Left ventricle myocardium superior (tissue), 1 donor: ENCODE measurements at places on chromosomes 16 and 17. TPM values are rescaled to one million over a fixed set of nuclear protein-coding genes. Genes with fewer than 3 reads are reported as not detected.

RGS9 gene
- total RNA-seq, result 2.0 TPM

SLC13A5 gene
- total RNA-seq, result not detected

NXN gene
- total RNA-seq, result 18.9 TPM

NPB gene
- 0.69 TPM for total RNA-seq

AOC3 gene
- total RNA-seq, result 6.1 TPM

DNA sequence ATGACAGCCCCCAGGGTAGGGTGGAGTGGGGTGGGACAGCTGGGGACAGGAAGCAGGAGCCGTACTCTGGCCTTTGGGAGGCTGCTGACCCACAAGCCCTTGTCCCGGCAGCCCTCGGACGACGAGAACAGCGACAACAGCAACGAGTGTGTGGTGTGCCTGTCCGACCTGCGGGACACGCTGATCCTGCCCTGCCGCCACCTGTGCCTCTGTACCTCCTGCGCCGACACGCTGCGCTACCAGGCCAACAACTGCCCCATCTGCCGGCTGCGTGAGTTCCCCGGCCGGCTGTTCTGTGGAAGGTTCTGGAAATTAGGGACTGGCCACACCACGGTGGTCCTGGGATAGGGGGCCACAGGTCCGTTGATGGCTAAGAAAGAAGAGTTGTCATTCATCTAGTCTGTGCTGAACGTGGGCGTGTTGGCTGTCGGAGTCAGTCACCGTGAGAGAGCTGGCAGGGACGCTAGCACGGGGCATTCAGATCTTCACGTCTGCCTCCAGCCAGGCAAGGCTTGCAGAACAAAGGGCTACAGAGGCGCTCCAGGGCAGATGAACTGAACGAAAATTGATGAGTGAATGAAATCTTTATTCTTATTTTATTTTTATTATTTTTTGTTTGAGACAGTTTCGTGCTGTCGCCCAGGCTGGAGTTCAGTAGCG is 19.8 kb upstream of the NUDT16L1 start:
- DNase-seq, result peak; percentile 19

DNA sequence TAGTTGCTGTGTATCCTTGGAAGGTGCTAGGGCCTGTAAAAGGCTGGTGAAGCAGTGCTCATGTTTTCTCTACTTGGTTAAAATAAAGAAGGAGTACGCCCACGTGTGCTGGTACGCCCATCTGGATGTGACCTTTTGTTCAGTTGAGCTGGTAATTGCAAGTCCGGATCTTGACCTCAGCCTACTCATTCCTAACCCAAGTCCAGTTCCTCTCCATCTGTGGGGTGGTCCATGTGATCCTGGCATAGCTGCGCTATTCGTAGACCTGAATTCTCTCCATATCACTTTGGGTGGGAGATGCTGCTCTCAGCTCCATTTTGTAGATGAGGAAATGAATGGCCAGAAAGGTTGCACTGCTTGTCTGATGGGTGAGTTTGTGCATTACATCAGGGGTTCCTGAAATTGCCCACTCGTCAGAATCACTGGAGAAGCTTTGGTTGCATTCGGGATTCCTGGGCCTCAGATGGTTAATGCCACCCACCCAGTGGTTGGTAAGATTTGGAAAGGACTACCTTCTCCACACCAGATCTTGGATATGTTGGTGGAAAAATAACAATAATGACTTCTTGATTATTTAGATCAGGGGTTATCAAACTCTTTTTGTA is 328.8 kb downstream of the CPPED1 start:
- DNase-seq, result no peak

DNA sequence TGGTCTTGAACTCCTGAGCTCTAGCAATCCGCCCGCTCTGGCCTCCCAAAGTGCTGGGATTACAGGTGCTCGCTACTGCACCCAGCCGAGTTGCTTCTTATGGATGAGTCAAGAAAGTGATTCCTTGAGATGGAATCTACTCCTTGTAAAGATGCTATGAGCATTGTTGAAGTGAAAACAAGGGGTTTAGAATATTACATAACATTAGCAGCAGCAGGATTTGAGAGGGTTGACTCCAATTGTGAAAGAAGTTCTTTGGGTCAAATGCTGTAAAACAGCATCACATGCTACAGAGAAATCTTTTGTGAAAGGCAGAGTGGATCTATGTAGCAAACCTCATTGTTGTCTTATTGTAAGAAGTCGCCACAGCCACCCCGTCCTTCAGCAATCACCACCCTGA is 72.7 kb downstream of the NT5M start:
- DNase-seq, result no peak

DNA sequence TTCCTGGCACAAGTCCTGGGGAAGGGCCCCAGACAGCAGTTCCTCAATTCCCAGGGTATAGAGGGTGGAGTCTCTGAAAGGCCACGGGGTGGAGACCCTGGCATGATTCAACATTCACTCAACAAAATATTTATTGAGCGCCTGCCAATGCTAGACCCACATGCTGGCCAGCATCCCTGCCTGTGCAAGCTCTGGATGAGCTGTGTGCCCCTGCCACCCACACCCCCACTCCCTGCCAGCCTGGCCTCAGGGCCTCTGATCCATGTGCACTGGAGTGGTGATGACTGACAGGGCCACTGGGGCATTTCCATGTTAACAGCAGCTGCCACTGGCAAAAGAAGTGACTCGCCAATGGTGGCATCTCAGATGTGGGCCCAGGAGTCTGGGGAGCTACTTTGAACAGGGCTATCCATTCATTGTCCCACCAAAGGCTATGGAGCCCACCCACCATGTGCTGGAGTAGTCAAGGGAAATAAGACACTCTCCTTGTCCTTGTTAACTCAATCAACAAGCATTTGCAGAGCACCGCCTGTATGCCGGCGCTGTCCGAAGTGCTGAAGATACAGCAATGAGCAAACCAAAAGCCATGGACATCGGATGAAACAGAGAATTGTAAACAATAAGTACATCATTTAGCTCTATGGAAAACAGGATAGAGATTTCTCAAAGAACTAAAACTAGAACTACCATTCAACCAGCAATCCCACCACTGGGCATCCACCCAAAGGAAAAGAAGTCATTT is 3.0 kb upstream of the PRSS22 start:
- DNase-seq, result no peak

DNA sequence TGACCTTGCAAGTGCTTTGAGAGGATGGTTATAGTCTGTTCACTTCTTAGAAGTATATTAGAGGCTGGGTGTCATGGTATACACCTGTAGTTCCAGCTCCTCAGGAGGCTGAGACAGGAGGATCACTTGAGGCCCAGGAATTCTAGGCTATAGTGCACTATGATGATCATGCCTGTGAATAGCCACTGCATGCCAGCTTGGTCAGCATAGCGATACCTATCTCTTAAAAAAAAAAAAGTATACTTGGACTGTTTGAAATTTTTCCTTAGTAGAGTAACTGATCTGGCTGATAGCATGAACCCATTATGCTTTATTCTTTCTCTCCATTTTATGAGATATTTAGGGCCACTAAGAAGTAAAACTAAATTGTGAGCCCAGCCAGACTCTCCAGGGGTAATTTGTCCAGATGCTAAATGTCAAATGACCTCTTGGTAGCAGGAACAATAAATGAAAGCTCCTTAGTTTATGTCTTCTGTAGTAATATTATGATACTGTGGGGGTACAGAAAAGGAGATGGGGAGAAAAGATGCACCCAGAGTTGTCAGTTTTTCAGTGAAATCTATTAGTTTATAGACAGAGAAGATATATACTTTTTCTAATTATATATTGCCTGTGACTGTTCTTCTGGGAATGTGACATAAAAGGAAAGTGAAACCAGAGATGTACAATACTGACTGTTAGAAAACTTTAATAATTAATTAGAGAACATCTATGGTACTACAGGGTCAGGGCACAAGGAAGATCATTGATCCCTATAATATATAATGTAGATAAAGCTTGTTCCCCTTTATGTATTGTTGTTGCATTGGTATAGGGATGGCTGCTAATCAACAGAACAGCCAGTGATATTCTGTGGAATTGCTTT is 335.3 kb upstream of the TBX2 start:
- DNase-seq, result no peak

DNA sequence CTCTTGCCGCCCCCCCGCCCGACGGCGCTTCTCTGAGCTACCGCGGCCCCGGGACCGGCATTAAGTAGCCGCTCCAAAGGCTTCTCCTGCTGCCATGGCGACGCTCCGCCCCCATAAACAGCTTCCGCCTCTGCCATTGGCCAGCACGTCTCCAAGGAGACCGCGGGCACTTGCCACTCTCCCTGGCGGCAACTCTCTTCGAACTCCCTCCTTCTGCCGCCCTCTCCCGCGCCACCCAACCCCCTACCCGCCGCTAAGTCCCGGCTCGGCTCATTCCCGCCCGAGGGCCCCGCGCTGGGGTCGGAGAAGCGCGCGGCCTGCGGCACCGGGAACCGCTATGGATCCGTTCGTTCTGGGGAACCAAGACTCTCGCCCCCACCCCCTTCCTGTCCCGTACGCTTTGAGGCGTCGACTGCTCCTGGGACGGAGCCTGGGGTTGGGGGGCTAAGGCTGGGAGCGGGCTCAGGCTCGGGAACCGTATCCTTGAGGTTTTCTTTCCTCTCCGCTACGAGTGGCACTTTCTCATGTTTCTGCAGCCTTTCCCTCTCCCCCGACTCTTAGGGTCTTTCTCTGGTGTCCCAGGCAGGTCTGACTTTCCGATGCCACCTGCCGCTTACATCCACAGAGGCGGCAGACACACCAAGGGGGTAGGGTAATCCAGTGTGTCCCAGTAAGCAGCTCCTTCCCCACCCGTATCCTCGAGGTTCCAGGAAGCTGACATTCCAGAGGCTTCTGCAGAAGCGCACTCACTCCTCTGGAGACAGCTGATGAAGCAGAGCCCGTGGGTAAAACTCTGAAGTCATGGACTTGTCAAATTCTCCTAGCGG is at the start of gene FOXJ1:
FOXJ1 (minus strand) TSS at position 34 of the 827 bp plus-strand sequence. CDS start 850 bp downstream, outside the sequence.
- DNase-seq, result peak; percentile 91

- peak; percentile 34 for DNase-seq
Measured at GRCh38 chr16:54934481-54935265, 4.0 kb downstream of the IRX5 start.

DNA sequence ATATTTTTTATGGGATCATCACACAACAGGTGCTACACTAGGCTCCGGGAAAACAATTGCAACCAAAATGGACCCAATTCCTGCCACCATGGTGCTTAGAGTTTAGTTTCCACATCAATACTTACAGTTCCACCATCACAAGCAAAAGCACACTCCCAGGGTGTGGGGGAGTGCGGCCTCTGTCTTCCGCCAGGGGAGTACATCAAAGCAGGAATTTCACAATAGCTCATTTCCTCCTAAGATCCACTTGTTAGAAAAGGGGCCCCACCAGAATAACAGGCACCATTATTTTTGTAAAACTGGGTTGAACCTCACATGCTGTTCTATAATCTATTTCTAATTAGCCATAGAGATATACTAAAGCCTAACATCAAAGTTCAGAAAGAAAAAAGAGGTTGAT is 44.3 kb upstream of the PSMD7 start:
- DNase-seq, result no peak

DNA sequence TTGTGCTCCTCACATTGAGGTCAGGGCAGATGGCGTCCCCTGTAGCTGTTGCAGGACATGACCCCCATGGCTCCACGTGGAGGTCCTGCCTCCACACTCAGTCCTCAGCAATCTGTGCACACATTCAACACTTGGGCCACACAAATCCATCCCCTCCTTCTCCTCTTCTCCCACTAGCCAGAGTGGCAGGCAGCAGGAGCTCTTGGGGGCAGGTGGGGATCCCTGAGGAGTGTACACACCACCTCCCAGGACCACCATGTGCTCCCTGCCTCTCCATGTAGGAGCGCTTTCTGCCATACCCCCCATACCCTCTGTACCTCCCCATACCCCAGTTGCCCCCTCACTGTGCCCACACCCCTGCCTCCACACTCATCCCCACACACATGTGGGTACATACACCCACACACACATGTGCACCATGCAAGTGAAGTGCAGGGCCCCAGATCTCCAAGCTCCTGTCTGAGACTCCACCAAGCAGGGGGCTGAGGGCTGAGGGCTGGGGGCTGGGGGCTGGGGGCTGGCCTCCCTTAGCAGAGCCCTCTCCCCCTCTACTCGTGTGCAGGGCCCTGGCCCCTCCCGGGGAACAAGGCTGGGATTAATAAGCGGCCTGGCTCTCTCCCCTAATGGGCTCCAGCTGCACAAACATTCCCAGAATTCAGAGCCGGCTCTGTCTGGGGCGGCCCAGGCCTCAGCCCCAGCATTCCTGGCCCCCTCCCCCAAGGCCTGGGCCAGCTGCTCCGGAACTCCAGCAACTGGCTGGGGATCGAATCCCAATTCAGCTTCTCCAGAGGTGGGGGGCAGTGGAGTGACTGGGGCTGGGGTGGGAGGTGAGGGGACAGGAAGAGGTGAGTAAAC is 48.2 kb upstream of the MEIOC start:
- no peak for DNase-seq

- no peak for DNase-seq
Measured at GRCh38 chr16:8761078-8761477, 36.4 kb downstream of the TMEM186 start.

DNA sequence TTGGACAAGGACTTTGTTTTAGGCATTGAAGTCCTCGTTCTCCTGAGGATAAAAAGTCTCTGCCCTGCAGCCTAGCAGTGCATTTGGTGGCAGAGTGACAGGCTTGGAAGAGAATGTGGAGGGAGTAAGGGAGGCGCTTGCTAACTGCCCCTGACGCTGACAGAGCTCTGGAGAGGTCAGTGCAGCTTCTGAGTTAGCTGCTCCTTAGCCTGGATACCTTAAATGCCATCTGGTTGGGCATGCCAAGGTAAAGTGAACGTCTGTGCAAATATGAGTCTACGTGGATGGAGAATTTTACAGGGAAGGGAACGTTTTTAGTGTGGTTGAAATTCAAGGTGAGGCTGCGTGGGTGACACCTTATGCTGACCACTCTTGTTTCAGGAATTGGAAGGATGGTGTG is 44.4 kb downstream of the SEC14L1 start:
- no peak for DNase-seq

- peak; percentile 42 for DNase-seq
Measured at GRCh38 chr16:70478912-70479341, 24.5 kb downstream of the FCSK start.

DNA sequence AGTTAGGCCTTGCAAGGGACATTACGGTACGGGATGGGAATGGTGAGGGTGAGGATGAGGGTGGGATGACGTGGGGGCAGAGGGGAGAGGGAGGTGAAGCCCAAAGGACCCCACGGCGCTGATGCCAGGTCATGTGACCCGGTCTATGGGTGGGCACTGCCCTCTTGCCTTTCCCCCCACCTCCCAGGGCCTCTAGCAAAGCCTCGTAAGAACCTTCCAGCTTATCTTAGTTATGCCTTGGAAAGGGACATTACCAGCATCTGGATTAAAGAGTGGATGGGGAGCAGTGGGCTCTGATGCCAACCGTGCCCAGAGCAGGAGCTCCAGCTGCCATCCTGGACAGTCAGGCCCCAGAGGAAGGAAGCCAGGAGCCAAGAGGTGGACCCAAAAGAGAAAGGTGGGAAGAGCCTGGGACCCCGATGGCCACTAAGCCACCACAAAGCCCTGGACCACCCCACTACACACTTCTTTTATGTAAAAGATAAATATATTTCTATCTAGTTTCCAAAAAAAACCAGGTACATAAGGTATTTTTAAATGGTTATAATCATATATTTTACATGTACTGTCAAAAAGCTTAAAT is 40.9 kb downstream of the TK2 start:
- no peak for DNase-seq

- no peak for DNase-seq
Measured at GRCh38 chr16:66936889-66937554, 1.7 kb downstream of the CES2 start.

- no peak for DNase-seq
Measured at GRCh38 chr17:61461967-61462718, 9.9 kb downstream of the TBX4 start.
